ENCODE measurements at places on chromosomes 7 and 10.

GRCh38 chr10:69457771-69458237, 6.5 kb downstream of the TSPAN15 start:
- no peak for DNase-seq

- DNase-seq, result no peak
Observed at GRCh38 chr7:30923774-30924413, 12.2 kb downstream of the AQP1 start.

DNA sequence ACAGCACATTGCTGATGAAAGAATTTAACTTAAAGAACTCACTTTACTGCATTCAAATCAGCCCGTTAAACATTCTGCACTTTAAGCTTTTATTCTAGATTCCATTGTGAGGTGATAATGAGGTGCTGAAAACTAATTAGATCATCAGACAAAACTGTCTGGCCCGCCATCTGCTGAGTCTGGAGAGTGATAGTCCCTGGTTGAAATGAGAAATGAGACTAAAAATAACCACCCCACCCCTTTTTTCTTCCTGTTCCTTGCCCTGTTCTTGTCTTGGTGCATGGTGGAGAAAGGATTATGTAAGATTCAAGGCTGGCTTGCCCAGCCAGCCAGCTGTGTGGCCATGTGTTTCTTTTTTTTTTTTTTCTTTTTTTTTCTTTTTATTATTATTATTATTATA, 277.0 kb upstream of the COBL start:
- DNase-seq, result no peak

DNA sequence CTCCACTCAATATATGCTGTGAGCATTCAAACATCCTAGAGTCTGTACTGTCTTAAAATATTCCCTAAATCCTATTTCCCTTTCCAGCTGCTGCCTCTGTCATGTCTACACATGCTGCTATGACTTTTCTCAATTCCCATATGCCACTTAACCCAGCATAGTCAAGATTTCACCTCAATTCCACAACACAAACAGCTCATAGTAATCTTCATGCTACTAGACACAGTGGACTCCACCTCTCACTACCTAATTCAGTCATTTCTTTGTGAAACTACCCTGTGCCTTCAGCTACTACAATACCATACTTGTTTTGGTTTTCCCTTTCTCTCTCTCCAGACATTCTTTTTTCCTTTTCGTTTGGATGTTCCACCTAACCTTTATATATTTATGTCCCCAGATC, 45.5 kb downstream of the GSAP start:
- DNase-seq, result no peak

DNA sequence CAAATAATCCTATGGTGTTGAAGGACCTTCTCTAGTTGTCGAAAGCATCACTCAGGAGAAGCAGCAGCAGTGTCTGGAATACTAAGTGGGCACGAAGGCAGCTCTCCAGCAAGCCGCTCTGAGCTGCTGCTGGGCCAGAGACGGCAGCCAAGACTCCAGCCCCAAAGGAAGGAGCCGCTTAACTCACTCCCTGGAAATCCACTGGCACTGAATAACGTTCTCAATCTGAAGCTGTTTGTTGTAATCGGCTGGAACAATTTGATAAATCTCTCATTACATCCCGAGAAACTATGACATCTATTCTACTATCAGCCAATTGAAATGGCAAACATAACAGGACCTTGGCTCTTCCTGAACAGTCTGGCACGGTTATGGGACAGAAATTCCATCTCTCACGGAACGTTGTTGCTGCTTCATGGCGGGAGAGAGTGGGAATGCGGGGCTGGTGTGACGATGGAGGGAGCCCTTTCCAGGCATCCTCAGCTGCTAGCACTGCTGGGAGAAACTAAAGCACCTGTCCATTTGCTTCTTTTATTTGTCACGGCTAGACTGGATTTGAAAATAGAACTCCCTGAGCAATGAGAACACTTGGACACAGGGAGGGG, 331.5 kb upstream of the RNF32 start:
- DNase-seq, result no peak

DNA sequence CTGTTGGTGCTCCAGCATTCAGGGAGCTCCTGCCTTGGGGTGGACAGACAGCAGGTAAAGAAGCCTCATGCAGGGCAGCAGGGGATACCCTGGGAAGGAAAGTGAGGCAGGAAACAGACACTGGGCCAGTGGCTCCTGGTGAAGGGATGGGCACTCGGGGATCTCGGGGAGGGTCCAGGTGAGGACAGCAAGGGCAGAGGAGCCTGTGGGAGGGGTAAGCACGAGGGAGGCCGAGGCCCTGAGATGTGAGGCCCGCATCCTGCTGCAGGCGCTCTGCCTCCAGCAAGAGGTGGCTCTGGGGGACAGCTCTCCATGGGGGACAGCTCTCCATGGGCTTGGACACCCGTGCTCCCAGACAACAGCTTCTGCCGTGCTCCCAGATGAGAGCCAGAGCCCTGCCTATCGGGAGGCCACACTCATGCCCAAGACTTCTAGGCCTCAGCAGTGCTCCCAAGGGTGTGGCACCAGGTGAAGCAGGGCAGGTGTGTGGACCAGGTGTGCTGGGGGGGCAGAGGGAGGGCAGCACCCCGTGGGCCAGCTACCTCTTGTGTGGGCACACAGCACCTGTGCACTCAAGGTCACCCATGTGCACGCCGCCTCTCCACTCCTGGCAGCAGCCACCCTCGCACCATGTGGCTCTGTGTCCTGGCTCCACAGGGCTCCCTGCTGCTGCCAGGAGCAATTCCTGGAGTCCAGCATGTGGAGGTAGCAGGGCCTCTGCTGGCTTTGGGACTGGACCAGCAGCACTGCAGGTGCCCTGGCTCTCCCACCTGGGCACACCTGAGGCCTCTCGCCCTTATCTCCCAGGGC, 93.6 kb upstream of the INSIG1 start:
- no peak for DNase-seq

- no peak for DNase-seq
Observed at GRCh38 chr7:38171623-38172391, 6.2 kb upstream of the STARD3NL start.

GRCh38 chr10:73810735-73811465, 498 bp downstream of the NDST2 start:
- peak; percentile 18 for DNase-seq

GRCh38 chr7:76185187-76185896, 16.4 kb upstream of the SRRM3 start:
- no peak for DNase-seq

DNA sequence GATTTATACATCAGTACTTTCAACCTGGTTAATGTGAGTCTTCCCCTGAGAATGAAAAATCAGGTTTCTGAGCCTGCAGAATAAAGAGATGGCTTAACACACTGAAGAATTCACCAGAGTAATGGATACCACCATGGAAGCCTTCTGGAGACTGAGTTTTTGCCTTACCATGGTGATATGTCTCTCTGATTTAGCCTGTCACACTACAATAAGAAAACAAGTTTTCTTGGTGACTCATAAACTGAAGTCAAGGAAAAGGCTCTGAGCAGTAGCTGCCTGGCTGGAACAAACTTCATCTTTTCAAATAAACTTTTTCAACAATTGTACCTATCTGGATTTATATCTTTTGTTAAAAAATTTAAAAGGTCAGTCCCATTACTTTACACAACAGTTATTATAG, 229.0 kb downstream of the PRPF18 start:
- no peak for DNase-seq

GRCh38 chr7:75888464-75889222, 9.8 kb downstream of the RHBDD2 start:
- DNase-seq, result no peak

DNA sequence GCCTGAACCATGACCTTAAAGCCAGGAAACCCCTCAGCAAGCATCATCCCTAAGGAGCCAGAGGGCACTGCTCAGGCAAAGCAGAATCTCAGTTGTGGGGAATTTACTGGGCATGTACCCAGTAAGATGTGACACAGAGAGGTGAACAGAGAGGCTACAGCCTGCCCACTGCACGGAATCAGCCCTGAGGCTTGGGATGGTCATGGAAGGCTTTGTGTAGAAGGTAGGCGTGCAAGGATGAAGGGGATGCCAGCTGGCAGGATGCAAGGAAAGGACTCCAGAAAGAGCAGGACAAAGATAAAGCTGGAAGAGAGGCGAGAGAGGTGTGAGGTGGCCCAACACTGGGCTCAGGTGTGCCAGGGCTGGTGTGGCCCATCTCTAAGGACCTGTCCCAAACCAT, 2.4 kb upstream of the AIFM2 start:
- DNase-seq, result no peak

GRCh38 chr10:21183025-21183424, 285.9 kb upstream of the NEBL start:
- no peak for DNase-seq

DNA sequence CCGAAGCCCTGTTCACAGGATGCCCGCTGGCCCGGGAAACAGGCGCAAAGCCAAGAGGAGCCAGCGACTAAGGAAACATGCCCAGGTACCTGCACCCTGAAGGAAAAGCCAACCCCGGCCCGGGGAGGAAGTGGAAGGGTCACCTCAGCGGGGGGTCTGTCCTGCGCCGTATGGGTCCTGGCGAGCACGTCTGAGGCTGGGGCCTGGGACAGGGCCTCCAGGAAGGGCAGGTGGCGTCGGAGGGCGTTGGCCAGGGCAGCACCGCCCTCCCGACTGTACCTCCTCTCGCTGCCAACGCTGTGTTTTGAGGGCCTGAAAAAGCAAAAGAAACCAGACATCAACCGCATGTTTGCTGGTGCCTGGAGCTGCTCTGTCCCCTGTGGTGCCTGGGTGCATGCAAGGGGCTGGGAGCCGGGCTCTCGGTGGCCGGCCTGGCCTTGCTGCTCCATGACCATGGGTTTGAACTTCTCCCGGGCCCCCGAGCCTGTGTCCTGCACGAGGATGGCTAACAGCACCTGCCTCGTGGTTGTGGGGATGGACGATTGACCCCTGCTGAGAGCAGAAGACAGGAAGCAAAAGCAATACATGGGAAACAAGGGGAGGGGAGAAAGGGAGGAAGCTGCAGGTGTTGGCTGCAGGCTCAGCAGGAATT, 395.3 kb downstream of the PTPRN2 start:
- no peak for DNase-seq

- no peak for DNase-seq
Observed at GRCh38 chr10:69884686-69885085, 83.0 kb downstream of the COL13A1 start.

GRCh38 chr10:83332690-83333089, 806.6 kb upstream of the GHITM start:
- no peak for DNase-seq

All from stimulated activated CD8-positive, alpha-beta memory T cell treated with anti-CD3 and anti-CD28 coated beads, Interleukin-2, amount 100 ng/mL, for 1 hour (primary cell).